ENCODE measurements at places on chromosomes 3 and 15. TPM values are rescaled to one million over a fixed set of nuclear protein-coding genes. Genes with fewer than 3 reads are reported as not detected.

The CFAP100 gene
- 3.3 TPM for polyA plus RNA-seq

The CFAP20DC gene
- polyA plus RNA-seq = 4.1 TPM

The ETV5 gene
- polyA plus RNA-seq = 34.2 TPM

The KLF15 gene
- polyA plus RNA-seq = 15.5 TPM

The NR1I2 gene
- 0.84 TPM for polyA plus RNA-seq

The MCF2L2 gene
- 0.81 TPM for polyA plus RNA-seq

The SERPINI1 gene
- polyA plus RNA-seq = 58.8 TPM

The FAM43A gene
- 8.9 TPM for polyA plus RNA-seq

The EPHB3 gene
- polyA plus RNA-seq = 29.5 TPM

The AQR gene
- polyA plus RNA-seq = 36.4 TPM

The PDCD10 gene
- 59.1 TPM for polyA plus RNA-seq

The ZNF80 gene
- polyA plus RNA-seq = not detected

The ADCY5 gene
- 11.7 TPM for polyA plus RNA-seq

The SCG5 gene
- 31.4 TPM for polyA plus RNA-seq

The SLC27A2 gene
- polyA plus RNA-seq = 81.2 TPM
